ENCODE measurements at places on chromosomes 6 and 20. TPM values are rescaled to one million over a fixed set of nuclear protein-coding genes. Genes with fewer than 3 reads are reported as not detected.

DNA sequence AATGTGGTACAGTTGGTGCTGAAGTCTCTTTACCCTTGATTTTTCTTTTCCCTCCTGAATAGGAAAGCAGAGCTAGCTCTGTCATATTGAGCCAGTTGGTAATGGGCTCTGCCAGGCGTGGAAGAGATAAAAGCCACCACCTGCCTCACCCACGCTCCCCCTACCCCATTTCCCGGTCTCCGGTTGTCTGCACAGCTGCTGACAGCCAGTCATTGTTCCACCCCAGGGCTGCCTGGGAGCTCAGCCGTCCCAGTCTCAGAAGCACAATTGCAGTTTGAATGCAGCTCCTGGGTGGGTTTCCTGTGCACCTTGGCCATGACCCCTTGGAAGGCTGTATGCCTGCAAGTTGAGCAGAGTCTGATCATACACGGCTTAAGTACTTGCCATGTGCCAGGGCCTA is 675.2 kb upstream of the FLRT3 start:
- no peak for DNase-seq
- H3K27ac ChIP-seq = no peak overlapping the region
- no peaks in the 10 kb centered on the region for H3K36me3 ChIP-seq
- H3K4me1 ChIP-seq = peaks cover 27% of the 10 kb centered on the region
- H3K27me3 ChIP-seq = no peaks in the 10 kb centered on the region

GRCh38 chr6:6723361-6723760 is 134.8 kb downstream of the LY86 start:
- H3K36me3 ChIP-seq = no peaks in the 10 kb centered on the region
- H3K27ac ChIP-seq = peak overlapping the region; percentile 91
- peaks cover 37% of the 10 kb centered on the region for H3K4me1 ChIP-seq
- no peak overlapping the region for H3K4me3 ChIP-seq

DNA sequence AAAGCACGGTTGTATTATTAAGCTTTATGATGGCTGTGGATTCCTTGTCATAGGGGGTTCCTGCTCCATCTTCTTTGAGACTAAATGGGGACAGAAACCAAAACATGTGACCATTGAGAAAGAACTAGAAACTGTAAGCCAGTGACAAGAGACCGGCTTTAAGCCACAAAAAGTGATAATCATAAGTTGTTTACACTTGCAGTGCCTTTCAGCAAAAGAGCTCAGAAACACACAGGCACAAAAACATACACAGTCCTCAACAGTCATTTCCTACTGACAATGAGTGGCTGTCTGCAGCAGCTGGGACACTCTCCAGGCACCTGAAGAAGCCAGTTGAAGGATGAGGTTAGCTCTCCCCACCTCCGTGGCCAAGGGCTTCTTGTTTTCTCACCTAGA is 20.0 kb upstream of the UBE2J1 start:
- H3K36me3 ChIP-seq = no peaks in the 10 kb centered on the region
- no peak for DNase-seq
- no peaks in the 10 kb centered on the region for H3K27me3 ChIP-seq
- no peak overlapping the region for H3K27ac ChIP-seq
- peaks cover 4% of the 10 kb centered on the region for H3K4me1 ChIP-seq
- no peak overlapping the region for H3K4me3 ChIP-seq

GRCh38 chr6:88869263-88870020 is 94.0 kb downstream of the RNGTT start:
- no peaks in the 10 kb centered on the region for H3K27me3 ChIP-seq
- no peak for DNase-seq
- H3K4me1 ChIP-seq = peaks cover 7% of the 10 kb centered on the region
- no peaks in the 10 kb centered on the region for H3K36me3 ChIP-seq
- no peak overlapping the region for H3K27ac ChIP-seq
- H3K4me3 ChIP-seq = no peak overlapping the region

GRCh38 chr20:25165128-25165527 is 30.4 kb upstream of the ENTPD6 start:
- peaks cover 4% of the 10 kb centered on the region for H3K27me3 ChIP-seq
- no peak overlapping the region for H3K4me3 ChIP-seq
- H3K36me3 ChIP-seq = no peaks in the 10 kb centered on the region
- H3K4me1 ChIP-seq = no peaks in the 10 kb centered on the region

DNA sequence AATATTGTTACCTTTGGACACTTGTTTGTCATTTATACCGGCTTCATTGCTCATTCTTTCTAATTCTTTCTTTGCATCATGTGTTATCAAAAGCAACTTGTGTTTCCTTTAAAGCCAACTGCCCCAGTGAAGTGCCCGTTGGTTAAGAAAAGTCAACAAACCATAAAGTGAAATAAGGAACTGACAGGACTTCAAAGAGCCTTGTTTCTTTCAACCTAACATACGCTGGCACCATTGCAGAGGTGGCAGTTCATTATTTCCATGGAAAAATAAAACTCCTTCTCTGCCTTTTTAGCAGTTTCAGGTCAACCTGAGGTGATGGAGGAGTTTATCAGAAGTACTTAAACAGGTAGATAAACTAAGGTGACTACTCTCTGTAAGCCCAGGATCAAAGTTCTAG is 28.8 kb downstream of the FERMT1 start:
- peak overlapping the region; percentile 32 for H3K27ac ChIP-seq
- no peak overlapping the region for H3K4me3 ChIP-seq
- H3K4me1 ChIP-seq = peaks cover 4% of the 10 kb centered on the region

DNA sequence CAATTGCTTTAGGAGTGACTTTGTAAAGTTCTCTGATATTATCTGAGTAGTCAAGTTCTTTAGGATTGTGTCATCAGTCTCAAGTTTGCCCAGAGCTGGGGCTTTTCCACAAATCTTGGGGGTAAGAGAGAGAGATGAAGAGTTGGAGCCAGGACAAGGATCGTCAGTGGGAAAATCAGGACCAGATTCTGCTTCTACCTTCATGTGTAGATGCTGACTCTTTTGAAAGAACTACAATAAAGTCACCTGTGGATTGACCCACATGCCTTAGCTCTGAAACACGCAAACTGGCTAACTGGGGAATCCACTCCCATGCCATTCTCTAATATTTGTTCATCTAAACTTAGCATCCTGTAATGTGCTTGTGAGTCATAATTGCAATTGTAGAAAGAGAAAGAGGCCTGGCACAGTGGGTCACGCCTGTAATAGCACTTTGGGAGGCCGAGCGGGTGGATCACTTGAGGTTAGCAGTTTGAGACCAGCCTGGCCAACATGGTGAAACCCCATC is 15.6 kb upstream of the BICRAL start:
- no peak overlapping the region for H3K4me3 ChIP-seq
- no peaks in the 10 kb centered on the region for H3K36me3 ChIP-seq
- peaks cover 3% of the 10 kb centered on the region for H3K4me1 ChIP-seq
- no peak overlapping the region for H3K27ac ChIP-seq
- no peaks in the 10 kb centered on the region for H3K27me3 ChIP-seq

DNA sequence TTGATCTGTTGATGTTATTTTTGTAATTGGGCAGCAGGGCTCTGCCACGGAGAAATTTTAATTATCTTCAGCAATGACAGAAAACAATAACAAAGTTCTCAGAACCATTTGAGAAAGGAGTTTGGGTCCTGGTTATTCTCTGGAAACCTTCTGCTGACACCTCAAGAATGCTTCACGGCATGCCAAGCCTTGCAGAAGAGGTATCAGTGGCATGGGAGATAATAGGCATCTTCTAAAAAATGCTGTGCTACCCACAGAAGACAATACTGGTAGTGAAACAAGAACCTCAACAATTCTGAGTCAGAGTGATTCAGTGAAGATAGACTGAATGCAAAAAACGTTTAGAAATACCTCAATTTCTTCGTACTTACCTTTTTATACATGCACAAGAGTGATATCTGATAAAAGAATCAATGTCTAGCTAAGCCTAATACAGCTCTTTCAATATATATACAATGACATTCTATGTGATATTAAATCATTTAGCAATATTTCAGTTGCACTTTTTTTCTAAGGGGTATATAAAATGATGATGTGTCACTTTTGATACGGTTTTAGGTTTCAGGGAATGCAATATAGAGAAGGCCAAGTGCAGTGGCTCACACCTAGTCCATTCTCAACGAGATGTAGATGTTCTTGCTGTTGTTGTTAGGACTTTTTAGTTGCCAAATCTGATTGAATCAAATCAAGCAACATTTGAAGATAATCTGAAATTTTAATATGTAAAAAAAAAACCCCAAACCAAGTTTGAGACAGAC is 110.4 kb upstream of the COL21A1 start:
- H3K4me3 ChIP-seq = no peak overlapping the region
- H3K27me3 ChIP-seq = no peaks in the 10 kb centered on the region
- H3K36me3 ChIP-seq = no peaks in the 10 kb centered on the region
- no peak for DNase-seq

DNA sequence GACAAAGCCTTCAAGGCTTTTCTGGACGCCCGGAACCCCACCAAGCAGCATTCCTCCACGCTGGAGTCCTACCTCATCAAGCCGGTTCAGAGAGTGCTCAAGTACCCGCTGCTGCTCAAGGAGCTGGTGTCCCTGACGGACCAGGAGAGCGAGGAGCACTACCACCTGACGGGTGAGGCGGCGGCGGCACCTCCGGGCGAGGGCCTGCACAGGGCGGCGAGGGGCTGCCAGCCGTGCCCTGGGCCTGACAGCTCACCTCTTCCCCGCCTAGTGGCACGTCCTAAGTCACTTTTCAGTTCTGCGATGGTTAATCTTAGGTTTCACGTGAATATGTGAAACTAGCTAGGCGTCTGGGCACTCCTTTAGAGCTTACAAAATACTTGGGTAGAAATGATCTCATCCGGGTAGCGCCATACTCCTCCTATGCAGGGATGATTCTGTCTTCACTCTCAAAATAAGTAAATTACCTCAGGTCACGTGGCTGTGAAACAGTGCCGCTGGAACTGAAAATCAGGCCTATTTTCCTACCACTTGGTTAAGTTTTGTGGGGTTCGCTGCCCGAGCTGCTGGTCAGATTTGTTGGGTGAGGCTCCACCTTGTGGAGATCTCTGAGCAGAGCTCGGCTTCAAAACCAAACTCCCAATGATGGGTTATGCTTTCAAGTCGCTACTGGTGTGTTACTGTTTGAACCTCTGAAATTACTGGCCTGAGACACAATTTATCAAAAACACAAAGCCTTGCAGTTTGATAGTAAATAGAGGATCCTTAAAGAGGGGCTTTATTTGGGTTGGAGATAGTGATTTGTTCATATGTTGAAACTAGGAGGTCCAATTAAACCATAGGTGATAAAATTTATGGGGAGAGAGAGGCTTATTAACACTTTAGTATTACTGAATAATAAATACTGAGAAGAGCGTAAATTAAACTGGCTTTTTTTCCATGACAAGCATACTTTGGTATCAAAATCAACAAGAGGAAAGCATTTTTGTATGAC is 15.5 kb upstream of the CLDN20 start:
- H3K36me3 ChIP-seq = peaks cover 3% of the 10 kb centered on the region
- peak overlapping the region; percentile 80 for H3K27ac ChIP-seq
- no peak overlapping the region for H3K4me3 ChIP-seq
- DNase-seq = peak; percentile 82
- H3K4me1 ChIP-seq = peaks cover 10% of the 10 kb centered on the region

DNA sequence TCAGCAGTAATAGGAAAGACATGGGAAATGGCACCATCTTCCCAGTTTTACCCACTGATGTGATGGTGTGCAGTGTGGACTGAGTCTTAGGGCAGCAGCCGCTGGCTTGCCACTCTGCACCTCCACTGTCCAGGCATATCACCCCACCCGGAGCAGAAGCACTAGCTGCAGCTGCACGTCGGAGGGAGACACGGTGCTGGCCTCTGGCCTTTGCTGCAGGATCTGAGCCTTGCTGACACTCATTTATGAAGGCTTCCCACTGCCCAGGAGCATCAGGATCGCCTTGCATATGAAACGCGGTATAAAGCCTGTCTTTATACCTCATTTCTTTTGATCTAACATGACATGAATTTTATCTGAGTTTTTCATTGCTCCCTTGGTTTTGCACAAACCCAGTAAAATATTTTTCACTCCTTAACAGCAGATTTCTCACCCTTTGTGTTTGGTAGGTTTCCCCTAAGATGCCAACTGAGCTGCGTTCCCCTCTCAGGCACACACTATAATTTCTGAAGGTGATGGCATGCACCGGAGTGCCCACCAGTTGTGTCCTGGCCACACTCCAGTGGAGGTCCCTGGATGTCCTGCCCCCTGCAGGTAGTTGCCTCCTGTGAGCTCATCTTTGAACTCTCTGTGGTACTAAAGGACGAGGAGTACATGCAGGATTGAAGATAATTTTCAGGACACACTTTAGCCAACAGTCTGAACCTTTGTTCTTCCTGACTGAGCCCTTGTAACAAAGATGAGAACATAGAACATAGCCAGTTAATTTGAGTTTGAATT is 9.0 kb upstream of the EXOC2 start:
- H3K4me1 ChIP-seq = peaks cover 16% of the 10 kb centered on the region
- no peak for DNase-seq
- peaks cover 7% of the 10 kb centered on the region for H3K27me3 ChIP-seq
- no peak overlapping the region for H3K4me3 ChIP-seq

Gene CD109
- total RNA-seq = 7.3 TPM

Gene SLC22A7
- total RNA-seq = 31.5 TPM

Gene ASCC3
- 88.7 TPM for total RNA-seq

Gene OR2J1
- not detected for total RNA-seq
